ENCODE measurements at places on chromosomes 6 and 20.

- DNase-seq: no peak
- peaks cover 2% of the 10 kb centered on the region for H3K4me1 ChIP-seq
These were observed 215.8 kb upstream of the CDYL start for GRCh38 chr6:4560221-4561077.

GRCh38 chr6:129508477-129509145 is 201.4 kb downstream of the ARHGAP18 start:
- DNase-seq: no peak
- H3K36me3 ChIP-seq: no peaks in the 10 kb centered on the region
- no peak overlapping the region for H3K27ac ChIP-seq
- H3K4me1 ChIP-seq: no peaks in the 10 kb centered on the region

- no peak overlapping the region for H3K27ac ChIP-seq
- no peaks in the 10 kb centered on the region for H3K36me3 ChIP-seq
- H3K4me3 ChIP-seq: no peak overlapping the region
- DNase-seq: no peak
- H3K4me1 ChIP-seq: no peaks in the 10 kb centered on the region
These were observed 1.9 kb upstream of the RAET1L start for GRCh38 chr6:150026976-150027805.

DNA sequence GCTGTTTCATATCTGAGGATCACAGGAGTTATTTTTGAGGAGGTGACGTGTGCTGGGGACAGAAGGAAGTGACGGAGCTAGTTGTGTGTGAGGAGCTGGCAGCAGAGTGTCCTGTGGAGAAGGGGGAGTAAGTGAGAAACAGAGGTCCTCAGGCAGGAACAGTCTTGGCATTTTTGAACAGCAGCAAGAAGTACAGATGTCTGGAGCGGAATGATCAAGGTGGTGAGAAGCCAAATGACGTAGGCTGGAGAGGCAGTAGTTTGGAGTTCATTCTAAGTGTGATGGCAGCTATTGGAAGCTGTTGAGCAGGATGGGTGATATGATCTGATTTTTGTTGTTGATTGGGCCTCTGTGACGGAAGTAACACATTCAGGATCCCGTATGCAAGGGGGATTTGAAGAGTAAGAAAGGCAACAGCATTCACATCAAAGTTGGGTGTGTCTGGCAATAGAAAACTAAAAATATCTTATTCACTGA is 52.3 kb downstream of the SOBP start:
- no peaks in the 10 kb centered on the region for H3K27me3 ChIP-seq
- no peak overlapping the region for H3K27ac ChIP-seq
- DNase-seq: no peak
- H3K4me1 ChIP-seq: peaks cover 23% of the 10 kb centered on the region
- peaks cover 70% of the 10 kb centered on the region for H3K36me3 ChIP-seq

- no peaks in the 10 kb centered on the region for H3K4me1 ChIP-seq
- no peak overlapping the region for H3K4me3 ChIP-seq
- no peak overlapping the region for H3K27ac ChIP-seq
- H3K36me3 ChIP-seq: no peaks in the 10 kb centered on the region
- no peak for DNase-seq
These were observed 140.3 kb downstream of the FLRT3 start for GRCh38 chr20:14197097-14197496.

DNA sequence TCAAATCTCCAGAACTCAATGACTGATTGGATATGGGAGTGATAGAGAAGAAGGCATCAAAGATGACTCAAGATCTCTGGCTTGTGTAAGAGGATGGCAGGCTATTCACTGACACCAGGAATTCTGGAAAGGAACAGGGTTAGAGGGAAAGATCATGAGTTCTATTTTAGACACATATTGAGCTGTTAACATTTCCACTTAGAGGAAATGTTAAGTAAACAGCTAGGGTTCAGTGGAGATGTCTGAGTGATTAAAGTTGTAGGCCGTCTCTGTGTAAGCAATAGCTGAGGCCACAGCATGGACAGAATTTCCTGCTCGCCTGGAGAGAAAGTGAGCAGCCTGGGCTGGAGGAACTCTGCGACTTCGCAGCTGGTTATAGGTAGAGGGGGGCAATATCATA is 21.0 kb downstream of the ZC3H12D start:
- no peaks in the 10 kb centered on the region for H3K4me1 ChIP-seq
- no peak for DNase-seq
- no peak overlapping the region for H3K27ac ChIP-seq
- H3K4me3 ChIP-seq: no peak overlapping the region

GRCh38 chr6:160248538-160248937 is 10.1 kb downstream of the SLC22A2 start:
- DNase-seq: no peak
- no peaks in the 10 kb centered on the region for H3K36me3 ChIP-seq
- peaks cover 3% of the 10 kb centered on the region for H3K4me1 ChIP-seq
- H3K27me3 ChIP-seq: no peaks in the 10 kb centered on the region
- no peak overlapping the region for H3K4me3 ChIP-seq

DNA sequence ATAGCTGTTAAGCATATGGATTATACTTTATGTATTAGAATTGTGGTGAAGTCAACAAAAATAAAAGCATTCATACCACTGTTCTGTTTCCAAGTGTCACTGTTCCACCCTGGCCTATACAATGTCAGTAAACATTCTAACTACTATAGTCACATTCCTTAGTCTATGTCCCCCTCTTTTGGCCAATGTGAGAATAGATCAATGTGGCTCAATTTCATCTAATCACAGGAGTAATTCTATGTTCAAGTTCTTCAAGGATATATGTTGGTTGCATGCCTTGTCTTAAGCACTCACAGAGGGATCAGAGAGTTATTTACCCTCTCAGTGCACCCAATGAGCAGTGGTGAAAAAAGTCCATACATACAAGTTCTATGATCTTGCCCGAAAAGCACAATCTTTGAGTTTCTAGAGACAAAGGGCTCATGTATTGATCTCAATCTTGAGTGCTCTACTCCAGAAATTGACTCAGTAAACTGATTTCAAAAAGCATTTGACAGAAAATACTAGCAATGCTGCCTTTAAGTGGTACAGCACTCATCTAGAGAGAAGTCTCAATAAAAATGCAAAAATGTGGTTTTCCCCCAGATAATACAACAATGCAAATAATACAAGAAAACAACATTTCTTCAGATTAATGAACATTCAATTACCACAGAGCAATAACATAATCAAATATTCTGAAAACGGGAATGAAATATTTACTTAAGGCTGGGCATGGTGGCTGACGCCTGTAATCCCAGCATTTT is 16.5 kb downstream of the SMLR1 start:
- peaks cover 5% of the 10 kb centered on the region for H3K36me3 ChIP-seq
- H3K27ac ChIP-seq: no peak overlapping the region
- no peaks in the 10 kb centered on the region for H3K27me3 ChIP-seq
- H3K4me1 ChIP-seq: no peaks in the 10 kb centered on the region
- no peak overlapping the region for H3K4me3 ChIP-seq

GRCh38 chr6:101683884-101684283 is 290.4 kb downstream of the GRIK2 start:
- no peaks in the 10 kb centered on the region for H3K36me3 ChIP-seq
- H3K27me3 ChIP-seq: no peaks in the 10 kb centered on the region
- H3K4me3 ChIP-seq: no peak overlapping the region

GRCh38 chr20:15814911-15815310 is 758.3 kb downstream of the KIF16B start:
- peaks cover 5% of the 10 kb centered on the region for H3K4me1 ChIP-seq
- no peak for DNase-seq
- no peak overlapping the region for H3K27ac ChIP-seq
- H3K27me3 ChIP-seq: no peaks in the 10 kb centered on the region

GRCh38 chr6:89290401-89291155 is 24.5 kb downstream of the GABRR2 start:
- peaks cover 8% of the 10 kb centered on the region for H3K4me1 ChIP-seq
- H3K27me3 ChIP-seq: no peaks in the 10 kb centered on the region
- H3K4me3 ChIP-seq: no peak overlapping the region
- H3K27ac ChIP-seq: no peak overlapping the region

- H3K4me3 ChIP-seq: no peak overlapping the region
- no peak for DNase-seq
- H3K4me1 ChIP-seq: peaks cover 7% of the 10 kb centered on the region
- H3K27me3 ChIP-seq: no peaks in the 10 kb centered on the region
- H3K36me3 ChIP-seq: no peaks in the 10 kb centered on the region
These were observed 592.4 kb downstream of the EPM2A start for GRCh38 chr6:145142958-145143357.

DNA sequence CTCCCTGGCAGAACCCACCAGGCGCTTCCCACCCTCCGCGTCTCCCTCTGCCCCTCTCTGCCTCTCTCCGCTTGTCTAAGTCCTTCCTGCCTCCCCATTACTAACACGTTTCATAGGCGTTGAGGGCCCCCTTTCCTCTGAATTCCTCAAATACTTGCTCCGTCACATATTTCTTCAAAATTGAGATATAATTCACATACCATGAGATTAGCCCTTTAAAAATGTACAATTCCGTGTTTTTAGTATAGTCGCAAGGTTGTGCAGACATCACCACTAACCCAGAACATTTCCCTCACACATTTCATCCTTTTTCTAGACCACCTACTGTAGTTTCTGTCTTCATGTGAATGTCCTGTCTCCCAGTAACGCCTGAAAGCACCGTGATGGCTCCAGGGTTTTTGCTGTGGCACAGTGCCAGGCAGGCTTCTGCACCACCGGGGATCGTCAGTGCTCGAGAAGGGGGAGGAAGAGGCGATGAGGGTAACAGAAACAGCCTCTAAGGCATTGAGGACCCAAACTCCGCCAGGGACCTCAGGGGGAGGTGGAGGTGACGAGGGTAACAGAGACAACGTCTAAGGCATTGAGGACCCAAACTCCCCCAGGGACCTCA is 141.9 kb upstream of the SNX9 start:
- no peaks in the 10 kb centered on the region for H3K27me3 ChIP-seq
- DNase-seq: no peak
- H3K27ac ChIP-seq: no peak overlapping the region
- H3K36me3 ChIP-seq: no peaks in the 10 kb centered on the region
- peaks cover 3% of the 10 kb centered on the region for H3K4me1 ChIP-seq

DNA sequence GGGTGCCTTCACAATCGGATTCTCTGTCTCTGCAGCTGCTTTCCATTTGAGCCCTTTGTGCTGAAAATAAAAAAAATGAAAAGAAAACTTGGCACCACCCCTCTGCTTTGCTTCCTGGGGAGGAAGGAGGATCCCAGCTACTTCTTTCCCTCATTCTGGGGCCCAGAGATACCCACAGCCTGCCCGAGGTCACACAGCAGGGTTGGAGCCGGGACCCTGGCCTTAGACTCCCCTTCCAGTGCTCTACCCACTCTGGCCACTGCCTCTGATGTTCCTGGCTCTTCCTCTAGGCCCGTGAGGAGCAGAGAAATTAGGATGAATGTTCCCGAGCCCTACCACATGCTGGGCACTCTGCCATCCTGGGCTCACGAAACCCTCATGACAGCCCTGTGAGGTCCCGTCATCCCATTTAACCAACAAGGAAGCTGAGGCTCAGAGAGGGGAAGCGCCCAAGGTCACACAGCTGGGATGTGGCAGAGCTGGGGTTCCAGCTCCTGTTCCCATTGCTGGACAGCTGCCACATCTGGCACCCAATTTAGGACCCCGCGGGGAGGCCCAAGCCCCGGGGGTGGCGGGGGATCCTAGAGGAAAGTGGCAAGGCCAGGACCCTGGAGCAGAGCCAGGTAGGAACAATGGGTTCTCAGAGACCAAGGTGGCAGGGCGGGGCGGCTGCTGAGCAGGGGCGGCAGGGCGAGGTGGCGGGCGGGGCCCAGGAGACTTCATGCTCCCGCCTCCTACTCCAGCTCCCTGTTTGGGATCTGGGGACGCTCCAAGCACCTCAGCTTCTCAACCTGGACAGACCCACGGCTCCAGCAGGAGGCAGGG is 76.6 kb downstream of the CEBPB start:
- DNase-seq: no peak
- peaks cover 13% of the 10 kb centered on the region for H3K4me1 ChIP-seq
- H3K36me3 ChIP-seq: no peaks in the 10 kb centered on the region

GRCh38 chr6:163384510-163384909 is 30.0 kb upstream of the QKI start:
- no peak for DNase-seq
- H3K27me3 ChIP-seq: no peaks in the 10 kb centered on the region
- H3K36me3 ChIP-seq: no peaks in the 10 kb centered on the region
- H3K27ac ChIP-seq: no peak overlapping the region

GRCh38 chr6:112149236-112149635 is 61.8 kb downstream of the FAM229B start:
- H3K27me3 ChIP-seq: no peaks in the 10 kb centered on the region
- H3K4me1 ChIP-seq: no peaks in the 10 kb centered on the region
- H3K4me3 ChIP-seq: no peak overlapping the region
- no peaks in the 10 kb centered on the region for H3K36me3 ChIP-seq
- no peak overlapping the region for H3K27ac ChIP-seq

DNA sequence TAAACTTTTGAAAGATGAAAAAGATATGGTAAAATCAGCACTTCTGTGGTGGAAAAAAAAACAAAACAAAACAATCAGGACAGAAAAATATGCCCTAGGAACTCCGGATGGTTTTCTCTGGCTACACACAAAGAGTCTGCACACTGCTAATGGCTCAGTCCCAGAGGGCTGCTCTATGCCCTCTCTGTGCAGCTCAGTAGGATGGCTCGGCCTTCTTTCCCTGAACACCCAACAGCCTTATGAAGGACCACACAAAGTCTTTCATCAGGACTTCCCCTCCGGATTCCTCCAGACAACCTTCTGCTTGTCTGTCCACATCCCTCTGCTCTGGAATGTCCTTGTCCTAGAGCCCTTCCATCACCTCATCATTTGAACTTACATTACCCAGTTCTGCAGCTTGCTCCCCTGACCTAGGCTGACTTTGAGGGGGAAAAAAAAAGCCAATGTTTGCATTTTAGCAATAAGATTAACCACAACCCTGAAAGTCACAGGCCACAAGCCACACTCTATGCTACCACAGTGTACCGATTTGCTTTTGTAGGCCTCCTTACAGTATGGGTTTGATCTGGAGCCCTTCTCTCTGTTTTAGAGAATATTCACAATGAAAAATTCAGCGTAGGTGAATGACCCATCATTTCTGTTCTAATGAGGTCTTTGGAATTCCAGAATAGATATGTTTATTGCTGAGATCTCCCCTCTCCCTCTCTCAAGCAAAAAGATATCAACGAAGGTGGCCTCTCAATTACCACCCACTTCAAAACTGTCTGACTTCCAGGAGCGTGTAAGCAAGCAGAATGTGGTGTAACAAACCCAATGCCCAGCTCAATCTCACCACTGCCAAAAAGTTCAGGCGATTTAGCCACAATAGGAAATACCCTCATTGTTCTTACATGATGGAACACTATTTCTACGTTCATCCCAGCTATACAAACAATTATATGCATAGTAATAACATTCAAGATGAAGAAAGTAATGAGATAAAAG is 164.0 kb downstream of the GMDS start:
- H3K36me3 ChIP-seq: no peaks in the 10 kb centered on the region
- peaks cover 4% of the 10 kb centered on the region for H3K4me1 ChIP-seq
- DNase-seq: no peak
- H3K27ac ChIP-seq: no peak overlapping the region
- H3K4me3 ChIP-seq: no peak overlapping the region
- H3K27me3 ChIP-seq: no peaks in the 10 kb centered on the region

GRCh38 chr20:24842274-24842917 is 106.7 kb upstream of the CST7 start:
- H3K4me1 ChIP-seq: no peaks in the 10 kb centered on the region
- H3K4me3 ChIP-seq: no peak overlapping the region

Data from neuronal stem cell (in vitro differentiated cells).